ENCODE measurements at places on chromosomes 13 and 19.

GRCh38 chr13:39575641-39576238 is 27.3 kb downstream of the LHFPL6 start:
- DNase-seq: peak; percentile 31

DNA sequence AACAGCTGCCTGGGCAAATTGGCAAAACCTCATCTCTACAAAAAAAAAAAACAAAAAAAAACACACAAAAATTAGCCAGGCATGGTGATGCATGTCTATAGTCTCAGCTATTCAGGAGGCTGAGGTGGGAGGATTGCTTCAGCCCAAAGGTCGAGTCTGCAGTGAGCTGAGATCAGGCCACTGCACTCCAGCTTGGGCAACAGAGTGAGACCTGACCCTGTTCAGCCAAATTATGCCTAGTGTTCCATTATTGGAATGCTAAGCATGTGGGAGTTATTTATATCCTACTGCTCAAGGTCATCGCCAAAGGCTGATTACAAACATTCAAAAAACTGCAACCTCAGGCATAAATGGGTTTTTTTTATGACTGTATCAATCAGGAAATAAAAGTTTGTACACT is 1251.0 kb upstream of the PCDH9 start:
- no peak for DNase-seq

- no peak for DNase-seq
Observed at GRCh38 chr19:55165952-55166529, 372 bp downstream of the DNAAF3 start.

GRCh38 chr19:42568006-42568405 is 26.7 kb downstream of the CEACAM8 start:
- DNase-seq: no peak

DNA sequence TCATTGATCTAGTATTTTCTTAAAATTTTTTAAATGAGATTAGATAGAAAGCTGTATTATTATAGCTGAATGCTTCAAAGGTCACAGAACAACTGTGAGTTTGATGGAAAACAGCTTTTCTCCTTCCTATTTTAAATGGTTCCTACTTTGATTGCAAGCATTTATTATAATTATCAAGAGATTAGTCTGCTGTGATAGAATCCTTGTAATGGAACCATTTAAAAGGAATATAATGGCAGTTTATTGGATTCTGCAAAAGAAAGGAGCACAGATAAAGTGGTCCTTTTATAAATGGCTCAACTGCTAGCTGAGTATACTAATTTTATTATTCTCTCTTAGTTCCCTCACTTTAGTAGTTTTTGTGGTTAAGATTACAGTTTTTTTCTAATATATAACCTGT is 87.0 kb downstream of the MAB21L1 start:
- DNase-seq: no peak

DNA sequence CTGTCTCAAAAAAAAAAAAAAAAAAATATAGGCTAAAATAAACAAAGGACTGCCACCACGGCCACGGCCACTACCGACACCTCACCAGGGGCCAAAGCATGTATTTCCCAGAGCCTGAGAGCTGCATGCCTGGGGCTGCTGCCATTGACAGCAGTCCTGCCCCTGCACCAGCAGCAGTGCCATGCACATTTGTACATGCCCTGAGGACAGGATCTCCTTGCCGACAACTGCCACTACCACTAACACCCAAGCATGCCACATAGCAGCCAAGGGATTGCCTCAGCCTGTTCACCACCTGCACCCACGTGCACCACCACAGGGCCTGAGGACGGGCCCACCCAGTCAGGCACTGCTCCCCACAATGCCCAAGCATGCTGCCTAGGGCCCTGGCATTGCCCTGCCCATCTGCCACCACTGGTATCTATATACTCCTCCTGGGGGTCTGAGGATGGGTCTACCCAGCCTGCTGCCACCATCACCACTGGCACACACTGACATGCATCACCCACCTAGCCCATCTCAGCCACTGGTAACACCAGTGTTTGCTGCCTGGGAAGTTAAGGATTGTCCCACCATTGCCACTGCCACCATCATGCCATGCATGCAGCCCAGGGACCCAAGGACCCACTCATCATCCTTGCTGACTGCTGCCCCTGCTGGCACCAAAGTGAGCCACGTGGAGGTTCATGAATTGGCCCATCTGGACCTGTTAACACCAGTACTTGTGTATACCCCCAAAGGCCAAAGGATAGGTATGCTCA is 10.6 kb upstream of the NUP62 start:
- no peak for DNase-seq

GRCh38 chr13:71274923-71275608 is 591.9 kb downstream of the DACH1 start:
- peak; percentile 13 for DNase-seq

GRCh38 chr13:112713517-112714253 is 23.8 kb downstream of the ATP11A start:
- DNase-seq: no peak

DNA sequence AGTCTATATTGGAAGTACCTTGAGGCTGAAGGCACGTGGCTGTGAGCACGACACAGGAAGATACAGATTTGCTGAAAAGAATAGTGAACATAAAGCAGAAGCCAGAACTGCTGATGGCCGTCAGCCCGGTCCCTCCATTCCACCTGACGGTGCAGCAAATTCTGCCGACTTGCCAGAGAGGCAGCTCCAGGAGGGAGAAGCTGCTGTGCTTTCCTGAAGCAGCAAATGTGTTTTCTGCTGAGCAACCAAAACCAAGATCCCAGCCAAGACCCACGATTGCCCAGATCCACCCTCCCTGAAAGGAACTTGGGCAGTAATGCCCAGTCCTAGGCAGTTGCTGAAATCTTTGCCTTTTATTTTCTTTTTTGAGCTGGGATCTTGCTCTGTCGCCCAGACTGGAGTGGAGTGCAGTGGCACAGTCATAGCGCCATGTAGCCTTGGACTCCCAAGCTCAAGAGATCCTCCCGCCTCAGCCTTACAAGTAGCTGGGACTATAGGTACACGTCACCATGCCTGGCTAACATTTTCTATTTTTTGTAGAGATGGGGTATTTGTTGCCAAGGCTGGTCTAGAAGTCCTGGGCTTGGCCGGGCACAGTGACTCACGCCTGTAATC is 7.0 kb upstream of the RCN3 start:
- DNase-seq: no peak
